Naive B cell (primary cell): ENCODE measurements at places on chromosomes 6 and 20.

- no peak for DNase-seq
These were observed 1.1 kb downstream of the TPX2 start for GRCh38 chr20:31740208-31740607.

DNA sequence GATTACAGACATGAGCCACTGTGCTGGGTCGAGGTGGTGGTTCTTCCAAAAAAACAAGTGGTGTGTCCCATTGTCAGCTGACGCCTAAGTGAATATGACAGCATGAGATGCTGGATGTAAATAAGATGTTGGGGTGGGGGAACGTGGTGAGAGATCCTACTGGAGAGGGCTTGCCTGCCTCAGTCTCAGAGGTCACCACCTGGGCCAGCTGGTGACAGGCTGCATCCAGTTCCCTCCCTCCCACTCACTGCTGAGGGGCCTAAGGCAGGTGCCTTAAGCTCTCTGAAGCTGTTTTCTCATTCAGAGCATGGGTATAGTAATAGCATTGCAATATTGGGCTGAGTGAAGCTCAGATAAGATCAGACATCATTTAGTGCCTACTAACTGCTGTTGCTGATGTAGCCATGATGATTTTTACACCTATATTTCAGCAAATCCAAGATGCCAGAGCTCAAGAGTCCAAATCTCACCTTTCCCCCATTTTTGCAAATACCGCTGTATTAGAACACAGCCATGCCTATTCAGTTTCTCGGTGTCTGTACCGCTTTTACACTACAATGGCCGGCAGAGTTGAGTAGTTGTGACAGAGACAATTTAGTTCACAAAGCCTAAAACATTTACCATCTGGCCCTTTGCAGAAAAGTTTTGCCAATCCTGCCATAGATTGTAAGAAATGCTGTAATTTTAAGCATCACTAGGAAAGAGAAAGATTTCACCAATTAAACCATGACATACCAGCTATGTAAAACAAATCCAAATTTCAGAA, 171.3 kb downstream of the ANKRD60 start:
- no peak for DNase-seq

GRCh38 chr6:6729971-6730370, 141.5 kb downstream of the LY86 start:
- no peak for DNase-seq

- no peak for DNase-seq
These were observed 107.5 kb downstream of the TAF4 start for GRCh38 chr20:61957961-61958715.

DNA sequence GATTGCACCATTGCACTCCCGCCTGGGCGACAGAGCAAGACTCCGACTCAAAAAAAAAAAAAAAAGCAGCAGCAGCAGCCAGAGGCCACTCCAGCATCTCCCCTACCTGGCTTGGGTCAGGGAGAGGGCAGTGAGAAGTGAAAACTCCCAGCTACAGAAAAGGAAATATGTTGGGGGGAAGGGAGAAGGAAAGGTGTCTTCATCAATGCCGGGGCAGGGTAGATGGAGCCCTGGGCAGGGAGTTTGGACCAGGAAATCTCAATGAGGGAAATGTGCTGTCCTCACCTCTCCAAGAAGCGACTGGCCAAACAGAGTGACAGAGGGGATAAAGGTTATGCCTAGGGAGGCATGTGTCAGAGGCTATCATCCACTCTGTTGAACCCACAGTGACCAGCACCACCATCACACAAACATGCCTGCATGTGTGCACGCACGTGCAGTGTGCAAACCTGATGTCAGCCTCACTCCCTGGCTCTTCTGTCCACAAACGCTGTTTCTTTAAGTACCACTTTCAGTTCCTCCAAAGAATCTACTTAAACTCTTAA, 887 bp upstream of the AIF1 start:
- DNase-seq = no peak

GRCh38 chr6:36937896-36938295, 16.6 kb upstream of the PI16 start:
- no peak for DNase-seq

- DNase-seq = no peak
These were observed 185.5 kb upstream of the ECI2 start for GRCh38 chr6:4320860-4321259.

DNA sequence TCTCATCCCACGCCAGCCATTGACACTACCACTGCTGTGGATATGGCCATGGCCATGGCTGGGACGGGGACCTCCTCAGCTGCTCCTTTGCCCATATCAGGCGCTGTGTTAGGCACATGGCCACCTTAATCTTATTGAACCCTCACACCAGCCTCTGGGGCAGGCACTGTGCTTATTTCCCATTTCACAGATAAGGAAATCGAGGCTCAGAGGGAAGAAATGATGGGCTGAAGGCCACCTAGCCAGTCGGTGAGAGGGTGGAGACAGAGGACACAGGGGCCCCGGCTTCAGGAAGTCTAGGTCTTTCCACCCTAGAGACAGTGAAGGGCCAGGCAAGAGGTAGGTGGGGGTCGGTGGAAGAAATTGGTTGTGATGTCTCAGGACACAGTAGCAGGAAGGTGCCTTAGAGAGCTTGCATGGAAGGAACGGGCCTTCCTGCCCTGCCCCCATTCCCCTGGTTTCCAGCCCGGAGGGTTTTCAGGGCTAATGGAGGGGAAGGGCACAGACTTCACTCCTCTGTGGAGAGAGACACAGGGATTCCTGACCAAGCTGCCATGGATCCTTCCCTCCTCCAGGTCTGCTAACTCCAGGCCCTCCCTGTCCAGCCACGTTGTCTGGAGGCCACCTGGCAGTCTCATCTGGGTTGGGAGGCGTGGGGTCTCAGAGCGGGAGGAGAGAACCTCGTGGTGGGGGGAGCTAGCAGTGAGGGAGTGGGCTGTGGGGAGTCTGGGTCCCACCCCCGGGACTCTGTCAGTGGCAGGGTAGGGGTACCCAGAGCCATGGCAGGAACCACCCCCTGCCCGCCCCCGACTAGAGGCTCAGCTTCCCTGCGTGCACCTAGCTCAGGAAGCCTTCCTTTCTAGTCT, 120.4 kb downstream of the VEGFA start:
- no peak for DNase-seq

DNA sequence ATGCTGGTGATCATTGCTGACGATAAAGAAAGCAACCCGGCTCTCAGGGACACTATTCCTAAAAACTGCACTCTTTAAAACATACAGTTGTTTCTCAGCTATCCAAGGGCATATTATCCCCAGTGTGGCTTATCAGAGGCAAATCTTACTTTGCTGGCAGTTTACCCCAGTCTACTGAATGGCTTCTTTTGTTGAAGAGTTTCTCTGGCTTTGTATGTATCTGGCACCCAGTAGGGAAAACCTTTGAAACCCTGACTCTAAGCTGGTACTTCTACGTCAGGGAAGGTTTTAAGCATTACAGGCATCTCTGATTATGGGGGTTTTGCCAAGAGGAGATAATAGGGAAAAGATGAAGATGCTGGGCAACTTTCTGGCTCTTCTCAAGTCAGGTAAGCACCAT, 637.6 kb upstream of the CHD6 start:
- DNase-seq = no peak
